HL-60 (cell line): ENCODE measurements at places on chromosomes 2 and 18.

GRCh38 chr2:24959761-24960160 is 12.0 kb downstream of the DNAJC27 start:
- no peak for DNase-seq

GRCh38 chr2:46379213-46380037 is 82.2 kb downstream of the EPAS1 start:
- no peak for DNase-seq

DNA sequence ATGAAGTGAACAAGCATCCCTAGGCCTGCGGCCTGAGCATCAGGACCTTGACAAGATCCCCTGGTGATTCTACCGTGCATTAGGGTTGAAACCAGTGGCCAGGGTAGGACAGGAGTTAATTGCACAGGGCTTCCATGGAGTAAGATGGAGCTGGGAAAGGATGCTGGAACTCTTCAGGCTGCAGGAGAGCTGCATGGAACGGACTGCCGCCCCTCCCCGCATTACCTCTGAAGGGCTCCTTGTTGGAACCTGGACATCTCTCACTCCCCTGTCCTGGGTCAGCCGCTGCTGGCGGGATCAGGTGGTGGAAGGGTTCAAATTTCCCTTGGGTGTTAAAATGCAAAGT is 156.6 kb upstream of the ID2 start:
- no peak for DNase-seq

- DNase-seq: no peak
Observed at GRCh38 chr2:107322416-107322815, 436.4 kb upstream of the ST6GAL2 start.

DNA sequence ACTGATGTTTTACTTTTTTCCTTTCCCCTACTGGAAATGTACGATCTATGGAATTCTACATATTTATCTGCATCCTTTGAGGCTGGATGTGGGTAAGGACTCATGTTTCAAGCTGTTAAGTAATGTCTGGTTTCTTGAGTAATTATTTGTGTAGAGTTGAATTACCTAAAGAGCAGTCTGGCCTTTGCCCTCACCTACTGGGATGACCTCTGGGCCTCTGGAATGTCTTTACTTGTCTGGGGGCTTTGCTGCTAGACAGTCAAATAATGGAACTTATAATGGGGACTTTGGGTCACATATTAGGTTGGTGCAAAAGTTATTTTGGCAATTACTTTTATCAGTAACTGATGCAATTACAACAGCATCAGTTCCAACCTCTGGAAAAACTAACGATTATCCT is 244.7 kb downstream of the CCDC178 start:
- no peak for DNase-seq

DNA sequence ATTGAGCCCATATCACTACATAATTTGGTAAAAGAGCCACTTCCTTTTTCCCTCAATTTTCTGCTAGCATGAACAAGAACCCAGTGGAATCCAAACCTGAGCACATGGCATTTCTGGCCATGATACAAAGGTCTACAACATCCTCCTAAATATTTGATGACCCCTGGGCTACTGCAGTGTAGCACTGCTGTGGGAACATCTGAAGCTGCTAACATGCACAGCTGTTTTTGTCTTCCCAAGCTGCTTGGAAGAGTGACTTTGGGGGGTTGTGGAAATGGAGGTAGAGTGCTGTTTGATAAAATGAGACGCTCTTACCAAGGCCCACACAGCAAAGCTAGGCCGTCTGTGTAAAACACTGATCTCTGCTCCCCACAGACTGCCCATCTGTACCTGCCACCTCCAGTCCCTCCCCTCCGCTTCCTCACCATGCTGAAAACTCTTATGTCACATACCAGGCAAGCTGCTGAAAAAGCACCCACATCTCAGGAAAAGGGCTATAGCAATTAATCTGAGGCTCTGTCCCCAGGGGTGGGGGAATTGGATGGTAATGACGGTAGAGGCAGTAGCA is 197.2 kb upstream of the HNRNPA3 start:
- DNase-seq: no peak

GRCh38 chr2:118371515-118371914 is 283.2 kb downstream of the INSIG2 start:
- DNase-seq: no peak

DNA sequence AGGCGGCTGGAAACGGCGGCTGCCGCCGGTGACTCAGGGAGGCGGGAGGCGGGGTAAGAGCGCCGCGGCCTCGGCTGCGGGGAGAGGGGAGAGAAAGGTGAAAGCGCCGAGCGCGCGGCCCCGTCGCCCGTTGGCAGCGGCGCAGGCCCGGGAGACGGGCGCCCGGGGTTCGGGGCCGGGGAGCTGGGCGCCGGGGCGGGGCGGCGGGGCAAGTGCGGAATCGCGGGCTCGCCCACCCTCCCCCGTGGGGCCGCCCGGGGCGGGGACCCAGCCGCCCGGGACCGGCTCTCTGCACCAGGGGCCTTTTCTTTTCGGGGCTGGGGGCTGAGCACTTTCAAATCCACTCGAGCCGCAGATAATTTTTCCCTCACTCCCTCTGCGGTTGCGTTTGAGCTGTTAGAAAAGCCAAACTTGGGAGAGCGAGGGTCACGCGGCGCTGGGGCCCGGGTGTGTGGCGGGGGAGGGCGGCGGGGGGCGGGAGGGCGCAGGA is 266 bp downstream of the KDM3A start:
- no peak for DNase-seq

DNA sequence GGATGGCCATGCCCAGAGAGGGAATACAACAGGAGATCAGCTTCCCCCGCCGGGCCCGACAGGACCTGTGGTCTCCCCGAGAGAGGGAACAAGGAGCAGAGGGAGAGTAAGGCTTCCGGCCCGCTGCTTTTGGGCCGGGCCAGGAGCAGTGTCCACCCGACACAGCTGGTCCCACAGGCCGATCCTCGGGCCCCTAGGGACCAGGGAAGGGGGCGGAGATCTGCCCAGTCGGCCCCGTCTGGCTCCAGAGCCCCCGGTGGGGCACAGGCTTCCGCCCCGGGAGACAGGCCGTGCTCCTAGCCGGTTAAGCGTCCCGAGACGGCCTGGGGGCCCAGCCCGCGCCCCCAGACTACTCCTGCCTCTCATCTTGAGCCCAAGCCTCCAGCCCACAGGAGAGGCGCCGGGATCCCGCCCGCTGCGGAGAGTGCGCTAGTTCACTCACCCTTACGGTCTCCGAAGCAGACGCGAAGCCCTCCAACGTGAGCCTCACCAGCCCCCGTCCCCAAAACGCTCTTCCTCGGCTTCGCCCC is at the start of gene MCFD2:
Gene MCFD2 (minus strand): TSS at position 526 of the 530 bp plus-strand sequence. CDS start 6,635 bp downstream, outside the sequence.
- DNase-seq: no peak

- no peak for DNase-seq
Observed at GRCh38 chr2:18362696-18363095, 197.8 kb downstream of the RDH14 start.

- DNase-seq: no peak
Observed at GRCh38 chr2:207530160-207531031, 634 bp downstream of the CREB1 start.

DNA sequence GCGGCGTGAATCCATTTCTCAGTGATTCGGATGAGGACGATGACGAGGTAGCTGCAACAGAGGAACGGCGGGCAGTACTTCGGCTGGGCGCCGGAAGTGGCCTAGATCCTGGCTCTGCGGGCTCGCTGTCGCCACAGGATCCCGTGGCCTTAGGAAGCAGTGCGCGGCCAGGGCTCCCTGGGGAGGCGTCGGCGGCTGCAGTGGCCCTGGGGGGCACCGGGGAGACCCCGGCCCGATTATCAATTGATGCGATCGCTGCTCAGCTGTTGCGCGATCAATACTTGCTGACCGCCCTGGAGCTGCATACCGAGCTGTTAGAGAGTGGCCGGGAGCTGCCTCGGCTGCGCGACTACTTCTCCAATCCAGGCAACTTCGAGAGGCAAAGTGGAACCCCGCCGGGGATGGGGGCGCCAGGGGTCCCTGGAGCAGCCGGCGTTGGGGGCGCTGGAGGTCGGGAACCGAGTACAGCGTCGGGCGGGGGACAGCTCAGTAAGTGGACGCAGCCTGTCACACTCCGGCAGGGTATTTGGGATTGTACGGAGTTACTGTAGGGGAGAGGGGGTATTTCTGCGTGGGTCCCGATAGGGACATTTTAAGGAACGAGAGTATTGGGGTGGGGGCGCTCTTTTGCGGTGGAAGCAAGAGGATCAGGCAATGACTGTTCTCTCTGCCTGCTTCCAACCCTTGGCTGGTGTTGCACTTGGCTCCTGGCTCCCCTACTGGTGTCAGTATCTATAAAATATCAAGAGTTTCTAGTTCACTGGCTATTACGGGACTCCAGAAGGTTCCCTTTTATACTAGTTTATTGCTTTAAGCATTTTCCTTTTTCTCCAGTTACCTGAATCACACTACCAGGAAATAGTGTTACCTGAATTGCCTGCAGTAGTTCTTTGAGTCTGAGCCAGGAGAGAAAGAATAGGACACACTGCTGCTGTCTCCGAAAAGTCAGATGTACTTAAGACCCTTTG is 772 bp downstream of the RELCH start:
- no peak for DNase-seq

DNA sequence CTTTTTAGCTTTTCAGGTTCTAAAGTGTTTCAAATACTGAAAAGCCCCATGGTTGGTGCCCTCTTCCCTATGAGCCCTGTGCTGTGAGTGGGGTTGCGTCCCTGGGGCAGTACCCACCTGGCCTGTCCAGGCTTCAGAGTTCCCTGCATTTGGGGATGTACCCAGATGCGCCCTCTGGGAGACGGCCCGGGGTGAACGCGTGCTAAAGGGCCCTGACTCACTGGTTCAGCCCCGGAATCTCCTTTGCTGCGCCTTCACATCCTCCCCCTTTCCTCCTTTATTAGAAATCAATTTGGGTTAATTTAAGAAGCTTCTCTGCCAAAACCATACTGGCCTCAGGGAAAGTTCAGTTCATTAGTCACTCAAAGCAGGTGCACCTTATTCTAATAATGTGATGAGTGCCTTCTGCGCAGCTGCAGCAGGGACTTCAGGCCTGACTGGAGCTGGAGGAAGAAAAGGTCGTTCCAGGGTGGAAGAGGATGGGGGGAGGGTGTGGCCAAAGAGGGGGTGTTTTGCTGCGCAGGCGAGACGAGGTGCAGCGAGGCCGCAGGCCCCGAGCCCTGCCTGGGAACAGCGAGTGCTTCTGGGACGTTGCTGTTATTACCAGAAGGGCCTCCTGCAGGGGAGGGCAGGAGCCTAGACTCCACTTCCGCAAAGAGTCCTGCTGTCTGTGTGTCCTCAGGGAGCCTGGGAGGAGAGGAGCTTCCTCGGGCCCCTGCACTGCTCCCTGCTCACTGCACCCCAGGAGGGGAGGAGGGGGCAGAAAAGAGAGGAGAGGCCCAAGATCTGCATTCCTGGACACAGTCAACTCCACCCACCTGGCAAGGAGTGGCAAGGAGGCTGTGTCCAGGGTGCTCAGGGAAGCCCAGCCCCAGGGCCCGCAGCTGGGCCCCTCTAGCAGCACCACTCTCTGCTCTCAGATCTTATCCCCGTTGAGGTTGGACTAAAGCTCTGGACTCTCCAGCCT is 223.2 kb upstream of the PXDN start:
- no peak for DNase-seq

- no peak for DNase-seq
Observed at GRCh38 chr2:18791172-18791797, 201.9 kb upstream of the NT5C1B start.

- DNase-seq: peak; percentile 92
Observed at GRCh38 chr2:222358876-222359275, 60.1 kb upstream of the PAX3 start.

GRCh38 chr2:63008838-63009237 is 41.8 kb upstream of the OTX1 start:
- no peak for DNase-seq

GRCh38 chr2:233829193-233830110 is 24.9 kb downstream of the HJURP start:
- no peak for DNase-seq

GRCh38 chr2:176826984-176827668 is 385.5 kb upstream of the HNRNPA3 start:
- DNase-seq: no peak
